ENCODE measurements at places on chromosomes 7 and 10.

DNA sequence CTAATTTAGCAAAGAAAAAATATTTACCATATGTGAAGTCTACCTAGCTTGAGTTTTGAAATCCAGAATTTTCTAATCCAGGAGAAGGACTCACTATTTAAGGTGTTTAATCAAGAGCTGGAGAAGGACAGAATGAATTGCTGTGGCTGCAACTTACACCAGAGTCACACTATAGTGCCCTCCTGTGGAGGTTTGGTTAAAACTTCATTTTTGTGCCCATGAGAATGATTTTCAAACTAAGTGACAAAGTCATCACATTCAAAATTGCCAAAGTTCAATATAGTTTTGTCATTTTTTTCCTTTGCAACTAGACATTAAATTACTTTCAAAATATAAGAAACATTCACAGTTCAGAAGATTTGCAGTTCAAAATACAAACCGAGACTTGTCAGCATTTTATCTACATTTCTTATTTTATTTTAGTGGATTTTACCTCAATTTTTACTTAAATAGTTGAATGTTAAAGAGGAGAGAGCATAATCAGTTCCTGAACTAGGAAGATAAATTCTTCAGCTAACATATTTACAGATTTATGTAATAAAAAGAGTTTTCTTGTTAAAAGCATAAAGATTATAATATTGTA lies 70.7 kb downstream of the CABCOCO1 start:
- no peak for DNase-seq

GRCh38 chr10:7701158-7701742 lies 1.9 kb upstream of the ITIH2 start:
- no peak for DNase-seq

GRCh38 chr7:101567230-101567629 lies 61.9 kb downstream of the MYL10 start:
- DNase-seq = no peak

- DNase-seq = no peak
Observed at GRCh38 chr10:24570658-24571426, 152.8 kb downstream of the ARHGAP21 start.

- no peak for DNase-seq
Observed at GRCh38 chr10:75203724-75204123, 6.9 kb upstream of the VDAC2 start.

DNA sequence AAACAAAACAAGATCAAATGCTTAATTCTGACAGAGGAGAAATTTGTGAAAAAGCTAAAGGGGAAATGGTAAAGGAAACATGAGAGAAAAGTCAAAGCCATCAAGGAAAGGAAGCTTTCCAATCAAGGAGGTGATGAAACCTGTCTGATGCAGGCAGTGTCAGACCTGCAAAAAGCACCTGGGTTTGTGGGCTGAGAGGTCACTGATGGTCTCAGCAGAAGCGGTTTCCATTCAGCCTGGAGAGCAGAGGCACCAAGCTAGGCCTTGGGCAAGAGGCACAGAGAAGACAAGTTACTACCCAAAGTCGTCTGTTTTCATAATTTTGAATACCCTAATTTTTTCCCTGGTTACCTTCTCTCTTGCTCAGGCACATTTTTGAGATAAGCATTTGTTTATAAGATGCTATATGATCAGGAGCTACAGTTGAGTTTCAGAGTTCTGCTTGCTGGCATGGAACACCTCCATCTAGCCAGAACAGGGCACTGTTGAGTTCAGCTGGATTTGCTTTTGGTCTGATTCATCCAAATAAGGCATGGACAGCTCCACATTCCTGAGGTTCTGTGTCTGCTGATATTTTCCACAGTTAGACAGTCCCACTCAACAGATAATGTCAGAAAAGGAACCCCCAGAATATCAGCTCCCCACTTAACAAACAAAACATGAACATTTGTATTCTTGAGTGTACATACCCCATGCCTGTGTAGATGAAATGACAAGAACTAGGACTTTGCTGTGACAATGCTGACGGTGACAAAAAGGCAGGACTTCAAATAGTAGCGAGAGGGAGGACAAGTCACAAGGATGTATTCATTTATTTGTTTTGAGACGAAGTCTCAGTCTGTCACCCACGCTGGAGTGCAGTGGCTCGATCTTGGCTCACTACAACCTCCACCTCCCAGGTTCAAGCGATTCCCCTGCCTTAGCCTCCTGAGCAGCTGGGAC lies 4.9 kb upstream of the PPIA start:
- DNase-seq = no peak

- peak; percentile 48 for DNase-seq
Observed at GRCh38 chr10:71694567-71694968, 25.0 kb downstream of the C10orf105 start.

- no peak for DNase-seq
Observed at GRCh38 chr7:88200789-88201188, 19.0 kb downstream of the SRI start.

- DNase-seq = no peak
Observed at GRCh38 chr7:134561-135256, 57.7 kb upstream of the FAM20C start.

DNA sequence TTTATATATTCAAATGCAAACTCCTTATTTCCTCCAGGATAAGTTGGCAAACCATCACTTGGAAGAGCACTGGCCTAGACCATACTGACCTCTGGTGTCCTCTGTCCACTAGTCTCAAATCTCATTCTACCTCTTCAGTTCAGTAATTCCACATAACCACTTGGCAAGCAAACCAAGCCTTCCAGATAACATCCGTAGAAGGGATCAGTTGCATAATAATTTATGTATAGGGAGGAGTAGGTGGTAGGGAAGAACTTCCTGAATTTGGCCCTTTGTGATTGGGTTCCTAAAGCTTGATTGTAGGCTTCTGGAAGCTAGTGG lies 55.0 kb downstream of the WAC start:
- no peak for DNase-seq

- DNase-seq = no peak
Observed at GRCh38 chr7:152480664-152481063, 44.9 kb upstream of the KMT2C start.

DNA sequence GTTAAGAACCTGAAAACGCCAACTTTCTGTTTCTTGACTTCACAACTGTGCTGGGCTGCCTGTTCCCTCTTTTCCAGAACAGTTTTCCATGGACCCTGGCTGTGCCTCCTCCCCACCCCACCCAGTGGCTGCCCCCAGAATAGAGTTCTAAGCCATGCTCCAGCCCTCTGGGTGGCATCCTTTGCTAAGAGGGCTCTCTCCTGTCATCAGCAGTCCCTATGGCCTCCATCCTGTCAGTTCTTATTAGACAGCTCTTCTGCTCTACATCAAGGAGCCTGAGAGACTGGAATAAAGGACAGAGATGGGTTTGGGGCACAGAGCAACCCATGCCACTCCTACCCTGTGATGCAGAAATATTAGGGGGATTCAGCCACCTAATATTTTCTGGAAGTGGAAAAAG lies 13.9 kb upstream of the LRRC4 start:
- no peak for DNase-seq

DNA sequence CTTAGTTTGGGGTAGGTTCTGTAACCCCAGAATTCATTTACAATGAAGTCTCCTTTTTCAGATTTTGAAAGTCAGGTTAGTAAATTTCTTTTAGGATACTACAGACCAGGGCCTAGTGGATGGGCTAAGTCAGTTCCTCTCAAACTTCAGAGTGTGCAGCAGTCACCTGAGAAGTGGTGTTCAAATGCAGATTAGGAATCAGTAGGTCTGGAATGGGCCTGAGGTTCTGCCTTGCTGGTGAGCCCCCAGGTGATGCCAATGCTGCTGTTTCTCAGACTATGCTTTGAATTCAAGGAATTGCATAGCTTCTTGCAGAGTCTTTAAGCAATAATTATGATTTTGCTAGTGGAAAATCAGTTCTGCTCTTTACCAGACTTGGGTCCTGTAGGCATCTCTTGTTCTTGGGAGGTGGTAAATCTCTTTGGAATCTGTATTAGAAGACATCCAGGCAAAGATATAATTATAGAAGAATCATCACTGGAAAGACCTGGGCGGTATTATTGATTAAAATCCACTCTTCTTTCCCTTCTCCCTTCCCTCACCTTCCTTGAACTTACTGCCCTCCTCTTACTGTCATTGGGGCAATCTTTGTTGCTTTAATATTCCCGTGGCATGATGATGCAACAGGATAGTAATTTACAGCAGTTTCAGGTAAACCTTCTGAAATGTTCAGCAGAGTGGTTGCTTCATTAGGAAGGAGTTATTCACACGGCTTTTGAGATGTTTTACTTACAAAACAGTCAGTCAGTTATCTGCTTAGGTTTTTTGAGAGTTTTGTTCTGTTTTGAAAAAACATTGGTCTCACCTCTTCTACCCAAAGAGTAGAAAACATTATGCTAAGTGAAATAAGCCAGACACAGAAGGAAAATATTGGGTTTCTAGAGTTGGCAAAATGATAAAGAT lies 87.2 kb downstream of the NRF1 start:
- DNase-seq = no peak

DNA sequence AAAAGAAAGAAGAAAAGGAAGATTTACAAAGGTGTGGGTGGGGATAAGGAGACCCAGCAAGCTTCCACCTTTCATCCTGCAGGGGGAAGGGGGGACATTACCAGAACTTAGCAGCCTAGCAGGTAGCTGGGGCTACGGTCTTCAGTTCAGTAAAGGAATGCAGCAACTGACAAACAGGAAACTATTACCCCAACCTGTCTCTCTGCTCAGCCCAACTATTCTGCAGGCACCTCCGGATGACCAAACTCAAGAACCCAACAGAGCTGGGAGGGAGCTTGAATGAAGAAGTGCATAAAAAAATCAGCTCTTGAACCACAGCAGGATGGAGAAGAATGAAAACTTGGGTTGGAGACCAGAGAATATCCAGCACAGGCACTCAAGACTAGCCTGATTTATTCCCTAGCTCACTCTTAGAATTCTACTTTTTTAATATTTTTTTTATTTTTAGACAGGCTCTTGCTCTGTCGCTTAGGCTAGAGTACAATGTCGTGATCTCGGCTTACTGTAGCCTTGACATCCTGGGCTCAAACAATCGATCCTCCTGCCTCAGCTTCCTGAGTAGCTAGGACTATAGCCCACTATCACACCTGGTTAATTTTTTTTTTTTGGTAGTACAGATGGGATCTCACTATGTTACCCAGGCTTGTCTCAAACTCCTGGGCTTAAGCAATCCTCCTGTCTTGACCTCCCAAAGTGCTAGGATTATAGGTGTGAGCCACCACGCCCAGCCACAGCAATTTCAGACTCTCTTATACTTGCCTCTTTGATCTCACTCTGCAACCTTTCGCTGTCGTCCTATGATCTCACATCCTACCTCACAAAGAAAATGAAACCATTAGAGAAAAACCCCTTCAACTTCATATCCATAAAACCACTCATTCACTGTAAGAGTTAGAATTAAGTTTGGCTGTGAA lies 18.5 kb upstream of the C10orf67 start:
- DNase-seq = peak; percentile 16

- no peak for DNase-seq
Observed at GRCh38 chr7:93921607-93922566, at the start of gene GNG11. Gene GNG11 (plus strand): TSS chr7:93921735. CDS start chr7:93922138, 403 bp downstream.

DNA sequence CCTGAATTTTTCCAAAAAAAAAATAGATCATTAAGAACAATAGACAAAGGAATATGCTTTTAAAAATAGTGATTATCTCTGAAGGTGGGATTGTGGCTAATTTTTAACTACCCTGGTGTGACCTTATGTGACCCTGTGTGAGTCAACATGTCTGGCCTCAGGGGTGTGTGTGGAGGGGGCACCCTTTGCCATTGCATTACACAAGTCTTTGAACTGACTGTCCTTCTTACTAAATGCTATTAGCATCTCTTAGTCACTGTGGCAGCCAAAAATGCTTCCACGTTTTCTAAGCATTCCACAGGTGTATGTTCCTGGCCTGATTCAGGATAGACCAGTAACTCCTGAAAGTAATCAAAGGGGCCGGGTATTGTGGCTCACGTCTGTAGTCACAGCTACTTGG lies 175.4 kb downstream of the MGMT start:
- DNase-seq = no peak

DNA sequence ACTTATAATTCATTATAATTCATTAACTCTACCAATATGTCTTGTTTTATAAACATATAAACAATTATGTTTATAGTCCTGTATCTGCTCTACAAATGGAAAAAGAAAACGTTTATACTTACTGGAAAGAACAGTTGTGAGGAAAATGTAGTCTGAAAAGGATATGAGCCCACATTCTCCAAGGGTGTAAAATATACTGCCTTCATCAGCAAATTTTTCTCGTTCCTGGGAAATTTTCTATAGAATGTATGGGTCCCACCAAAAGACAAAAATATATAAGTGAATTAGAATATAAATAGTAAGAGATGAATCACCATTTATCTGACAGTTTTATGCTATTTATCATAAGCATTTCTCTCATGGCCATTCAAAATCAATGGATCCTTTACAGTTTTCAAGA lies 117.8 kb downstream of the MICU1 start:
- DNase-seq = no peak

DNA sequence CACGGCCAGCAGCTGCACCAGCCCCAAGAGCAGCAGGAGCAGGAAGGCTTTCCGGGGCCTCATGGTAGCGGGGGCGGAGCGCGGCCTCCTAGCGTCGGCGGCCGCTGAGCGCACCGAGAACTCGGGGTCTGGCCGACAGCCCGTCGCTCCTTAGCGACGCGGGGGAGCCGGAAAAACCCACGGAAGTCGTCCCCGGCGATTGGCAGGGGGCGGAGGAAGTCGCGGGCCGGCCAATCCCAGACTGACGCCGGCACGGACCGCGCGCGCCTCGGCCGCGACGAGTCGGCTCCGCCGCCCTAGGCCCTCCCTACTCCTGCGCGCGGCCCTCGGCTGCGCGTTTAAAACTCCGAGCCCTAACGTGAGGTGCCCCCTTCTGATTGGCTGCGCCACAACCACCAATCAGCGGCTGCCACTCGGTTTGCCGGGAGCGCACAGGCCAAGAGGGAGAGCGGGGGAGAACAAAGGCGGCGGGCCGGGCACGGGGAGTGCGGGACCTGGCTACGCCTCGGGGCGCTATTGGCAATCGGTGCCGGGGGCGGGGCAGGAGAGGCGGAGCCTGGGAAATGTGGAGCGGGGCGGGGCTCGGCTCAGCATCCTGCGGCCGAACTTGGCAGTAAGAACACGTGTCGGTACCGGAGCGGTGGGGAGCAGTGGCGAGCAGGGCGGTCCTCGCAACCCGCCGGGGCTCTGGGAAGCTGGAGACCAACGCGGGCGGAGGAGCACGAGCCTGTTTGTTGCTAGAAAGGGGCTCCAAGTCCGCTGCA lies at the start of gene PDIA4:
Gene PDIA4 (minus strand): TSS at position 160 of the 764 bp plus-strand sequence. CDS start 97 bp downstream, at position 63.
- peak; percentile 99 for DNase-seq

GRCh38 chr7:42739638-42740037 lies 172.2 kb downstream of the C7orf25 start:
- no peak for DNase-seq

DNA sequence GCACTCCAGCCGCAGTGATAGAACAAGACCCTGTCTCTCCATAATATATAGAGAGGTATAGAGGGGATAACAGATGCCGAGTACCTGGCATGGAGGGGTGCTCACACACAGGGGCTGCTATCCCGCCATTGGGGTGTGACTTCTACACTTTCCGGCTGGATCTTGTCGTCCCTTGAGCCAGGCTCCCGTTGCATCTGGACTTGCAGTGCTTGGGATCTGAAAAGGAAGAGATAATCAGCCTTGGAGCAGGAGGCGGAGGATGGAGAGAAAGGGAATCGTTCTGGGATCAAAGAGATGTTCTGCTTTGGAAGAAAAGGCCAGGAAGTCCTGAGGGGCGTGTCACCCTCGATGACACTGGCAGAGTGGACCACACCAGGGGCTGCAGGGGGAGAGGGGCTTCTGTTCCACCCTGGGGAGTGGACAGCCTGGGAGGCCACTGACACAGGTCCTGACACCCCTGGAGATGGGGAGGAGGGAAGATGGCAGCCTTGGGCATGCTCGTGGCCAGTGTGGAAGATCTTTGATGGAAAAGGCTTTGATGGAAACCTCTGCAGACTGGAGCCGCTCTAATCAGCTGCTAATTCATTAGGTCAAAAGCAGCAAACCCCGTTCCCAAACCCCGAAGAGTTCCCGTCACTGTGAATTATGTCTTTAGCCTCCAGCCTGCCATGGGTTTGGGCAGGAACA lies 85.1 kb downstream of the CARD11 start:
- no peak for DNase-seq
